ENCODE measurements at places on chromosomes 2 and 18. TPM values are rescaled to one million over a fixed set of nuclear protein-coding genes. Genes with fewer than 3 reads are reported as not detected.

Gene FER1L5
- not detected for total RNA-seq

Gene RAD51AP2
- total RNA-seq: not detected

Gene ANKRD53
- total RNA-seq: not detected

Gene DAW1
- 2.4 TPM for total RNA-seq

Data from A549 treated with GW870086 at 1 μM for 4 hours (cell line).